ENCODE measurements at places on chromosomes 7 and 10.

GRCh38 chr10:72911758-72912157 lies 18.2 kb downstream of the OIT3 start:
- DNase-seq: no peak

- DNase-seq: no peak
Measured at GRCh38 chr7:24576171-24577025, 3.1 kb downstream of the PALS2 start.

DNA sequence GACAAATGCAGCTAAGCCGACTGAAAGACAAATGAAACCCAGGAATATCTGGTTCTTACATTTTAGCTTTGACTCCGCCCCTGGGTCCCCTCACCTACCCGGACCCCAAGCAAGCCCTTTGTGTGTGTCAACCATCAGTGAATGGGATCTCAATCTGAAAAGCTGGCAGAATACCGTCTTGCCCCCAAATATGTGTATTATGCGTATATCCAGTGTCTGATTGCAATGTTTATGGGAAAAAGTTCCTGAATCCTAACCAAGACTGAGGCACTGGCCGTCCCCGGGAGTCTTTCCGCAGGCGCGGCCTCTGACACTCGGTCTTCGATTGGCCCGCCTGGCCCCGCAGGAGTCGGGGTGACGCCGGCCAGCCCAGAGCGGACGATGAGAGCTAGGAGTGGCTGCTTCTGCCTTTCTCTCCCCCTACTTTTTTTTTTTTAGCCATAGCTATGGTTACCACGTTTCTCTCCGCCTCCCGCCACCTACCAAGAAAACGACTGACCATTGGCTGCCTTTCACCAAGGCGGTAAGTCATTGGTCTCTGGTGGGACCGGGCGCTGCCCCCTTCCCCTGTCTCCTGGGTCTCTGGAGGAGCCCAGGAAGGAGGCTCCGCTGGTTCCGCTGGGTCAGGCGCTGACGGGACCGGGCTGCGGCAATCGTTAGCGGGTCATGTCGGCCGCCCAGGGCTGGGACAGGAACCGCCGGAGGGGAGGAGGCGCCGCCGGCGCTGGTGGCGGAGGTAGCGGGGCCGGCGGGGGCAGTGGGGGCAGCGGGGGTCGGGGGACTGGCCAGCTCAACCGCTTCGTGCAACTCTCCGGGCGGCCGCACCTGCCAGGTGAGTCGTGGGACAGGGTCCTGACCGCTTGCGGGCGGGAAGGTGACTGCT lies at the start of gene KLHDC10:
TSS of gene KLHDC10 (plus strand) at position 557 of the 883 bp plus-strand sequence. CDS start at position 667, 110 bp downstream.
- peak; percentile 91 for DNase-seq

DNA sequence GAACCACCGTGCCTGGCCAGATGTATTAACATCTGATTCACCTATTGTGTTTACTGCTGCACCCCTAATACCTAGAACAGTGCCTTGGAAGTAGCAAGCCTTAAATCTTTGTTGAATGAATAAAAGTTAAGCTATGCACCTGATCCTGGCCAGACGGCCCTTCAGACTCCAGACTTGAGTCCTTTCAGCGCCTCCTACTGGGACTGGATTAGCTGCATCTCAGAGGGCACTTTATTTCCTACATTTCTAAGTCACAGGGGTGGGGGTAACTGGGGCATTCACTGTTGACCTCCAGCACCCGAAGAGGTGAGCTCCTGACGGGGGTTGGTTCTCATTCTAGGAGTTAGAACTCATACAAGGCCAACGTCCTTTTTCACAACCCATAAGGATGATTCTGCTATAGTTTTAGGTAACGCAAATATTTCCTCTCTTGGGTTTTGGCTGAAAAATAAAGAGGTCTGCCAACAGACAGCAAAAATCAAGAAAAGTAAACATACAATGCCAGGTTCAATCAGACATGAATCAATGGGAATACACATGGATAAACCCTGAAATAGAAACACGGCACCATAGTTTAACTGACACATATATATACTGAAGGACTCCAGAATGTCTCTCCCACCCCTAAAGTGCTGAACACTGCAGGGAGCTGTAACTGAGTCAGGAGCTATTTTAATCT lies 48.0 kb upstream of the DLG5 start:
- DNase-seq: no peak

DNA sequence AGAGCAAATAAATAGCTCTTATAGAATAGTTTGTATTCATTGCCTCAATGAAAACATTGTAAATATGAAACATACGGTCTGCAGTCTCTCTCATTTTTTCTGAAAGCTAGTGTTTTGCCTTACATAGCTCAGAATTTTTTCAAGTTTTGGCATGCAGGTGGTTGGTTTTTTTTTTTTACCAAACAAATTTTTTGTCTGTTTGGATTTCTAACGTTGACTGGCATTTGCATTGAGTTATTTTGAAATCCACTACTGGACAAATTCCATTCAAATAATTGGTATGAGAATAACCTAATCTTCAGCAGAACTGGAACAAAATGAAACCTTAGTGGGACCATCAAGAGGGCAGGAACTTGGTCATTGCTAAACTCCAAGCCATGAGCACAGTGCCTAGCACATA lies 107.6 kb upstream of the SAMD8 start:
- DNase-seq: no peak

DNA sequence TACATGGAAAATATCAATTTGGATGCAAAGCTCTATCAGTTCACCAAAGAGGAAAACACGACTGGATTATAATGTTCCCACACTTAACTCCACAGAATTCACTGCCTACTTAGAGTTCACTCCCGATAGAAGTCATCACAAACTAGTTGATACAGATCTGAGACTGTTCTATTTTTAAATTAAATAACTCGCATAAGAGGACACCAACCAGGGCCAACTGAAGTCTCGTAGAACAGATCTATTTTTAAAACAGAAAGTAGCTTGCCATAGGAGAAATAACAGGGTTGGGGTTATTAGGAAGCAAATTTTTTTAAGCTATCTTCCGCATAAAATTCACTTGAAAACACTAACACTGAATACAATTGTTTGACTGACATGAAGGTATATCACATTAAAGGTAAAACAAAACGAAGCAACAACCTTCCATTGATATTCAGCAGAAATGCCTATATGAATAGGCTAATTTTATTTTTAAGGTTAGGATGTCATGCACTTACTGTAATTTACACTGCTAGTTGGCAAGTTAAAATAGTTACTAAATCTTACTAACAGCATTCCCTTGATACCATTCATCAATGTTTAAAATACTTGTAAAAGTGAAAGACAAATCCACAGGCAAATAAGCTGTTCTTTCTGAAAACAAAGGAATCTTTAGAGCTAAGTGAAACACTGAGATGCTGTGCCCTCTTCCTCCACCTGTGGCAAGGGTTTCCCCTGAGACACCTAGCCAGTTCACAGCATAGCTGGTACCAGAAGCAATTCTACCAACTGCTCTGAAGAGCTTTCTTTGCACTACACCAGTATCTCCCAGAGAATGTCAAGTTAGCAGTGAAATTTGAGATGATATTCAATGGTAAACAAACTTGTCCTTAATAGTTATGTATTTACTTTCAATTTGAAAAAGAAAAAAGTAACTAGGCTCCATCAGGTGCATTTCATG lies 186.7 kb upstream of the ANK3 start:
- DNase-seq: no peak

GRCh38 chr10:102113956-102114857 lies 6.0 kb downstream of the LDB1 start:
- DNase-seq: no peak

GRCh38 chr10:34380856-34381255 lies 434.2 kb downstream of the PARD3 start:
- DNase-seq: no peak

- no peak for DNase-seq
Measured at GRCh38 chr10:8776926-8777622, 722.6 kb downstream of the GATA3 start.

- DNase-seq: no peak
Measured at GRCh38 chr10:90378524-90379076, 479.2 kb downstream of the HTR7 start.

DNA sequence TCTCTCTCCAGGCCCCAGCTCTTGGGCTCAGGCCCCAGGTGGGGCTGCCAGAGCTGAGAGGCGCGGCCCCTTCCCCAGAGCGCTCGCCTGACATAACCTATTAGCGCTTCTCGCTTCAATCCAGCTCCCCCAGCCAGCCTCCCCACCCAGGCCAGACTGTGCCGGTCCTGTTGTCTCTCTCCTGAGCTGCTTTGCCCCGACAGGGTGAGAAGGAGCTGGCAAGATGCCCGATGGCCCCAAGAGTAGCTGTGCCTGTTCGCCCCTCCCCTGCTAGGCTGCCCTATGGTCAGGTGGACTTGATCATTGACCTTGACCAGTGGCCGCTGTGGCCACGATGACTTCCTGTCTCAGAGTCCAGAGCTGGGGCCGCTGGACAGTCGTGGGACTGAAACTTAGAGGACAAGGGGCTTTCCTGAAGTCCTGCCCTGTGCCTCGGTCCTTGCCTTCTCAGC lies 9.1 kb downstream of the TMEM270 start:
- no peak for DNase-seq

DNA sequence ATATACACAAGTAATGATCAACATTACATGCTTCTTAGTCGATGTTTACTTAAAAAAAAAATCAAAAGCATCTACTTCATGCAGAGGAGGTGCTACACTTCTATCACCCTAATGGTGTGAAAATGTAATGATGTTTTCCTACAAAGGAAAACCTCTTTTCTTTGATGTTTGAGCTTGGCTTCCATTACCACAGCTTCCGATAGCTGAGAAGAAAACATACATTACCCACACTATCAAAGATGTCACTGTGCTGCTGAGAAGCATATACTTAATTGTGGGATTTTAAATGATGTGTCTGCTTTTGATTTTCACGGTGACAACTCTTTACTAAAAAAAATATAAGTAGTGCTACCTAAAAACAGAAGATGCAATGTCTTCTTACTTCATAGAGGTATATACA lies 200.2 kb upstream of the PHF14 start:
- DNase-seq: no peak

DNA sequence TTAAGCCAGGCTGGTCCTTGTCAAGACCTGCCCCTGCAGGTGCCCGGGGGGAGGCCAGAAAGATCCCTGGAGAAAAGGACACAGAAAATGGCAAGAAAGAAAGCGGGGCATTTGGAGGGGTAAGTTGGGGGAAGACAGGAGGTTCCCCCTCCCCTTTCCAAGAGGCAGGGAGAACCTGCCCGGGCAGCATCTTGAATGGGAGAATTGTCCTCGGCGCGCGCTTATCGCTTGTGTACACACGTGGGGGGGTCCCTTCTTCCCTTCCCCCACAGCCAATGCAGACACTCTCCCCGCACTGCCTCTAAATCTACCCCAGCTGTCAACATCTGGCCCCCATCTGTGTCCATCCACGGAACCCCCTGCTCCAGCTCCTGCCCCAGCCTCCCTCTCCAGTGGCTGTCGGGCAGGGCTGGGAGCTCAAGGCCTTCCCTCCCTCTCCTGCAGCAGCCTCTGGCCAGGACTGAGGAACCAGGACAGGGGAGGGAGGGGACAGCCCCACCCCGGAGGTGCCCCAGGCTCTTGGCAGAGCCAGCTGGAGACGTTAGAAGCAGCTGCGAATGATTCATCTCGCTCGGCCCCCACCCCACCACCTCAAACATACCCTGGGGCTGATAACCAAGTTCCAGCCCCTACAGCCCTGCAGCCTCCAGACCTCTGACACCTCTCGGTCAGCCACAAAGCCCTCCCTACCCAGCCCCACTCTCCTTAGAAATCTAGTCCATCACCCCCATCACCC lies 25.3 kb downstream of the EPHB4 start:
- no peak for DNase-seq

DNA sequence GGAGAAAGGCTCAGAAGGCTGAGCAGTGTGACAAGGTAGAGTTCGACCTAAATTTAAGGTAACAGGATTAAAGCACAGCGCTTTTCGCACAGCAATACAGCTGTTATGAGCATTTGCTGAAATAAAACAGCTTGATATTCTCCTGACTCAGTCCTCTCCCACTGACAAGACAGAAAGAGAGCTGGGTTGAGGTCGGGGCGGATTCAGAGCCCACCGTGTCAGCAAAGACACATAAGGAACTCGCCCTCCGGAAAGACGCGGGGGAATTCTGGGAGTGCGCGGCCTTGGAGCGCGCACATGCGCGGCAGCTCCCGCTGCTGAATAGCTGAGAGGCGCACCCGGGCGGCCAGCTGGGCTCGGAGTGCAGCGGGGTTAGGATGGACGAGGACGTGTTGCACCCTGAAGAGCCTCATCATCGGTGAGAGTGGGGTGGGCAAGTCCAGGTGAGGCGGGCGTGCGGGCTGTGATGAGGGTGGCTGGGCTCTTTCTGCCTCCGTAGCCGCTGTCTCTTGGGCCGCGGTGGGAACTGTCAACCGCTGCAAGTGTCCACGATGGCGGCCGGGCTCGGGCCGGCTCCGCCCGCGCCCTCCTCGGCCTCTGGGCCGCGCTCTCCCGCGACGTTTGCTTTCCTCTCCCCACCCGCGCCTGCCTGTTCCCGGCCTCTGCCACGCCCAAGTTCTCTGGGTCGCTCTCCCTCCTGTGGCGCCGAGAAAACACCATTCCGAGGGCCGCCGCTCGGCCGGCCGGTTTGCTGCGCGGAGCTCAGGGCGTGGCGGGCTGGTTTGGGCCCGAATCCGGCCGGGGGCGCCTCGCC lies 120.6 kb downstream of the LYZL1 start:
- peak; percentile 5 for DNase-seq

DNA sequence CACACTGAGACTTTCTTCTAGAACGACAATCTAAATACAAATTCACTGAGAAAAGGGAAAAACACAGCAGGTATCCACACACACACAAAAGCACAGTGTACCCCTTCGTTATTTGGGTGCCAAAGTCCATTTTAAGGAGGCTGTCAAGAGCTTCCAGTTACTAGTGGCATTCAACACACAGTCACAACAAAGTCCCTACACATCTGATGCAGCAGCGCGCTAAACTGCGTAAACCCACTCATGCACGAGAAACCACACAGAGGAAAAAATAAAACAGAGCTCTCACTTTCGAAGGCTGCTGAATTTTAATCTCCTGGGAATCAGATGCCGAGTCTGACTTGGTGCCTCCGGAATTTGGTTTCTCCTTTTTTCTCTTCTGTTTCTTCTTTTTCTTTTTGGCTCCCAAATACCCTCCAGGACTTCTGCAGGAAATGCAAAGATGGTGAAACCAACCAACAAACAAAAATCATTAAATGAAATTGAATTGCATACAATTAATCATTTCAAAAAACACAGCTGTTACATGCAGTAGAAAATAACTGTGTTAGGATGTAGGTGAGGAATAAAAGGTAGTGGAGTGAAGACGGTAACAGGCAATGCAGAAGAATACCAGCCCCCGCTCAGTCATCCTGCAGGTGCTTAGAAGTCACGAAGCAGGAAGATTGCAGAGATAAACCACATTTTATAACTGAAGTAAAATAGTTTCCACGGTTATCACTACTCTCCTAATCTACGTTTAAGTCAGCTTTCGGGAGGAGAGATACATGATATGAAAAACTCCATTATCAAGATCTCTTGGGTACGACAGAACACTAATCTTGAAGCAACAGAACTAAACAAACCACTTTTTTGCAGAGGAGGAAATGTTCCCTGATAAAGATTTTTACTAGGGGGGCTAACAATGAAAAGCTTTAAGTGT lies 27.1 kb downstream of the NMT2 start:
- DNase-seq: no peak
